Pancreas (tissue), 10 donors: ENCODE measurements at places on chromosomes 5 and 9.
A peak's percentile ranks its signal among the peaks of the same experiment; 100 is the strongest.

DNA sequence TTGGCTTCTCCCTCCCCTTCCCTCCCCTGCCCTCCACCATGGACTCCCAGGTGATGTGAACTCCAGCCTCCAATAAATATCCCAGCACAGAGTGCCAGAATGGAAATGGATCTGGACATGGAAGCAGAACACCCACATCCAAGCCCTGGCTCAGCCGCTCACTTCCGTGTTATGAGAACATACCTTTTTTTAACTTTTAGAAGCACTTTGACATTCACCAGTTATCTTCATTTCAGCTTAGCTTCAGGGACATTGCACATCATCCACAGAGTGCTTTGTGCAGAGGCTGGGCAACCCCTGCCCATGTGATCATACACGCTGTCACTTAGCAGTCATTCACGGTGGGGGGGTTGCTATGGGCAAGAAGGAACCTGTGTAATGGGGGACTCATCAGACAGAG, 9.1 kb downstream of the AFAP1L1 start:
- DNase-seq, result no peak

GRCh38 chr9:108057421-108058134, 568.0 kb upstream of the KLF4 start:
- no peak for DNase-seq

GRCh38 chr5:171270136-171270535, 38.9 kb upstream of the TLX3 start:
- no peak for DNase-seq

GRCh38 chr5:79022771-79023170, 37.7 kb upstream of the ARSB start:
- DNase-seq, result no peak

GRCh38 chr5:139742173-139742903, 53.3 kb upstream of the PSD2 start:
- no peak for DNase-seq

GRCh38 chr5:138149530-138149929, 10.3 kb upstream of the NME5 start:
- no peak for DNase-seq

- no peak for DNase-seq
Measured at GRCh38 chr5:146667633-146668272, 151.8 kb upstream of the GPR151 start.

- DNase-seq, result no peak
Measured at GRCh38 chr9:127351182-127352166, 45.5 kb upstream of the SLC2A8 start.

GRCh38 chr9:109974143-109974917, 194.3 kb downstream of the PALM2AKAP2 start:
- DNase-seq, result no peak

DNA sequence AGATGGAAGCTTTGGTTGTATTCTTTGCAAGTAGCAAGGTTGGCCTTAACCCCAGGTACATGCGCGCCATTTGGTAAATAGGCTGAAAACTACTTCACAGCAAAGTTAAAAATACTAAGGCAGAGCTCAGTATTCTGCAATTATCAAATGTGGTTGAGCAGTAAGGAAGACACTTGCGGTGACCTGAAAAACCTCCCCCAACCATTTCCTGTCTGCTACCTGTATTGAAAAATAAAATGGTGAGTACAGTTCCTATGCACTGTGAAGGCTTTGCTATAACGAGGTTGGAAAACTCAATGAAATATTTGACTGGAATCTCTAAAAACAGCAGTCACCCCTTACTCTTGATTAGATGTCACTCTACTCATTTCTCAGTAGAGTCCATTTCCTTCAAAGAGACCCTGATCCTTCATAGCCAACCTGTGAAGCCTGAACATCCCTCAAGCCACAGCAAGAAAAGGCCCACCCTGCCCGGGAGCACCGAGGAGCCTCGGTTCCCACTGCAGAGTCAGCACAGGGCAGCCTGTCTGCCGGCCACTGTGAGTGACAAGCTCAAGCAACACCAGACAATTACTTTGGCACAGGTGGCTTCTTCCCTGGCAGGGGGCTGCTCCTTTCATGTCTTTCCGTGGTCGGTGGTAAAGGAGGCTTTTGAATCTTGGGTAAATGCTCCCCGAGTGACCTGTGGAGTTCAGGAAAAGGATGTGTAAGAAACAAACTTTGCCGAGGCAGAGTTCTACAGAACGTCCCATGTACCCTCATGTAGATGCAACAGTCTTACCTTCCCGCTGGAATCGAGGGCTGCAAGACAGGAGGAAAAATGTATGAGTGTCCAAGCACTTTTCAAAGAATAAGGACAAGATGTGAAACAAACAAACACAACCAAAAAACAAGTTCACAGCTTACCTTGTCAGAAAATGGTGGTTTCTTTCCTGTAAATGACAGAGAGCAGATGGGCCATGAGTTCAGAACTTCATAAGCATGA, 29.6 kb downstream of the C5orf58 start:
- DNase-seq, result no peak

DNA sequence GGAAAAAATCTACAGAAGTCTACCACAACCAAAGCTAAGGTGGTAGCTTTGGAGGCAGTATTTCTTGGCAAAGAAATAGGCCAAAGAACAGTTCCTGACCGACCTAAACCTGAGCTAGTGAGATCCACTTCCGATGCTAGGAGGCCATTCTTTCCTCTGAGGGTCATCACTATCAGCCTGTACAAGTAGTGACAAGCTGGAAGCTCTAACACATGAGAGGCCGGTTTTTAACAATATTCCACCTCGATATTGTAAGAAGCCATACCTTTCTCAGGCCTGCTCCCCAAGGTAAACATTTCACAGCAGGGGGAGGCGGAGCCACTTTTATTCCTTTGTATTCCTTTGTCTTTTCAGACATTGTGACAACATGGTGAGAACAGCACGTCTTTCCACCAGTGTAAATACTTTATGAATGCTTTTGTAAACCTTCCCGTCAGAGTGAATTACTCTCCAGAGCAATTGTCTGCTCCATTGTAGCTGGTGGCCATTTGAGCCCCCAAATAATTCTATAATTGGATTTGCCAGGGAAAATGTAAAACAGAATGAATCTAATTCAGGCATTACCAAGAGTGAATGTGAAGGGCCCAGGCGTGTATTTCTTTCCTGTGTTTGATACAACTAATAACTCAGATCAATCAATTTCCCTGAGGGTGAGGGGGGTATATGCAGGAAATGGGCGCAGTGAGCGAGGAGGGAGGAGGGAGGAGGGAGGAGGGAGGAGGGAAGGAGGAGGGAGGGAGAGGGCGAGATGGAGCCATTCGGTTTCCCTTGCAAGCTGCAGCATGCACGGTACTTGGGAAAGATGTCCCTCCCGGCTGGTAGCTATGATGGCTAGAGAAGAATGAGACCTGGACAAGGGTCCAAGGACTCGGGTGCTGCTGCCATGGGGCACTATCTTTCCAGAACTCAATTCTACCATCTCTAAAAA, 166.6 kb downstream of the CDK5RAP2 start:
- DNase-seq, result no peak

DNA sequence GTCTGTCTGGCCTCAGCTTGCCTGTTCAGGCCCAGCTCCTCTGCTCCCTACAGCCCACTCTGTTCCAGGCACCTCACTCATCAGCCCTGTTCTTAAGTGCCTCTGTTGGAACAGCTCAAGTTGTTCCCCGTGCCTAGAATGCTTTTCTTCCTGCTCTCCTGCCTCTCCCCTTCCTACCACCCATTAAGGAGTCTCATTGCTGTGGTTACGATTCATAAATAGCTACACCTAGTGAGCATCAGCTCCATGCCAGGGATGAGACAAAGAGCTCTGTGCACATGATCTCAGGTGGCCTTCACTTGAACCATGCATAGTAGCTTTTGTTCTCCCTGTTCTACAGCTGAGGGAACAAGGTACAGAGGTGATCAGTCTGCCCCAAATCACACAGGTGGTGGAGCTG, 54.3 kb downstream of the PSD2 start:
- DNase-seq, result no peak

DNA sequence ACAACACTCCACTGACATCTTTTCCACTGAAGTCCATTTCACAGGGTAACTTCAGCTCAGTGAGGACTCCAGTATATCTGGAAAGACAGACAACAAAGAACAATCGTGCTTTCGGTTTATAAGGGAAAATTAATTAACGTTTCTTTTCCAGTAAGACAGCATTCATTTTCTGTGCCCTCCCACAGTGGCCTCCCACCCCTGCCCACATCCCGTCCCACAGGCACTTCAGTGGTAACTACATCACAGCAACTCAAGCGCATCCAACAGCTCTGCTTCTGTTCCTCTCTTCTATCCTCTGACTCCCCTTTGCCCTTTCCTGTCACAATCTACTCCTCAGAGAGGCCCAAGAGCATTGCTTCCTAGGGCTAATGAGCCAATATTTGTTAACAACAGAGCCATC, 40.3 kb downstream of the GLDC start:
- no peak for DNase-seq

- DNase-seq, result peak; percentile 65
Measured at GRCh38 chr5:132489871-132490483, 596 bp downstream of the IRF1 start.

DNA sequence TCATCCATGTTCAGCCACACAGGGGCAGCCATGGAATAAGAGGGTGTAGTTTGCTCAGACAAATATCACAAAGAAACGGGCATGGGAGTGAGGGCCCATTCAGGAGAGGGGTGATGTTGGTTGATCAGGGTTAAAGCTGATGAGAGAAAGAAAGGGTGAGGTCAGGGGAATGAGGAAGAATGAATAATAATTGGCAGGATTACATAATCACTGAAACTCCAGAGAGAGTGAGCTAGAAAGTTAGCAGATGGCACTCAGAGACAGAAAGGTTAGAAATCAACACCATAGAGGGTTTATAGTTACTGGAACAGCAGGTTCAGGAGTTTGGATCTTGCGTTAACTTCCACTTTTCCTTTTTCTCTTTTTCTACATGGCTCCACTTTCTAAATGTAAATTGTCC, 113.9 kb downstream of the TAF11L14 start:
- DNase-seq, result no peak
